ENCODE measurements at places on chromosomes 4 and X.

- no peak for DNase-seq
These were observed 73.9 kb downstream of the APBB2 start for GRCh38 chr4:41140410-41140809.

DNA sequence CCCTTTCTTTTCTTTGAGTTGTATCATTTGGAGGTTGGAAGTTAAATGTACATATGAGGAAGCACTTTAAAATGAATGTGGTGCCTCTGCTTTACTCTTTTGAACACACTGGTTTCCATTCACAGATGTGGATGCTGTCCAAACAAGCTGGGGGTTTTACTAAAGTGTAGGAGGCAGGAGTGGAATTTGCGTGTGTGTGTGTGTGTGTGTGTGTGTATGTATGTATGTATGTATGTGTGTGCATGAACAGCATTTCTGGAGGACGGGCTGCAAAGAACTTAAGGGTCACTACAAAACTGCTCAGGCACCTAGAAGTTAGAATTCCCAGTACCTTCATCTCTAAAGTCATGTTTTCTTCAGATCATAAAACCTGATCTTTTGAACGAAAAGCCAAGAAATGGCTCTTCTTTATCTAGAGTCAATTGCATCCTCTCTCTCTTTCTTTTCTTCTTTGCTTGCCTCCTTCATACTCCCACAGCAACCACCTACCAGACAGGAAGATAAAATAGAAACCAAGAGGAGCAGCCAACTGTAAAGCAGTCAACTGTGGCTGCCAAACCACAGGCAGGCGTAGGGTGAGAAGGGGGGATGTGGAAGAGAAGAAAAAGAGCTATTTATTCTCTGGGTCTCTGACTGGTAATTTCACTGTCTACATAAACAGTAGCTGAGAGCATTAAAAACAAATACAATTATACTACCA lies 177.0 kb upstream of the RASGEF1B start:
- DNase-seq, result no peak

- no peak for DNase-seq
These were observed 196.2 kb downstream of the SNCA start for GRCh38 chr4:89640620-89641366.

DNA sequence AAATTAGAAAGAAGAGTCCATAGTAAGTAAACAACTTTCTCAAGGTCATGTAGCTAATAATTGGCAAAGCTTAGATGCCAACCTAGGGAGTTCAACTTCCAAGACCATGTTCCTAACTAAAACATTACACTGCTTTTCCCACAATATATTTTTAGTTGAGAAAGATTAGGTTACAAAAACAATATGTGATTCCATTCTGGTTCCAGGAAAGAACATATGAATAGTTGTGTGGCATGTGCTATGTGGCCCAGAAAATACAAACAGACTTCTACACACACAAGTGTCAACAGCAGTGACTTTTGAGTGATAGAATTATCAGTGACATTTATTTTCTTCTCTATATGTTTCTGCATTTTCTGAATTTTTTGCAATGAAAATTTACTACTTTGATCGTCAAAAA lies 62.7 kb upstream of the EDNRA start:
- no peak for DNase-seq

DNA sequence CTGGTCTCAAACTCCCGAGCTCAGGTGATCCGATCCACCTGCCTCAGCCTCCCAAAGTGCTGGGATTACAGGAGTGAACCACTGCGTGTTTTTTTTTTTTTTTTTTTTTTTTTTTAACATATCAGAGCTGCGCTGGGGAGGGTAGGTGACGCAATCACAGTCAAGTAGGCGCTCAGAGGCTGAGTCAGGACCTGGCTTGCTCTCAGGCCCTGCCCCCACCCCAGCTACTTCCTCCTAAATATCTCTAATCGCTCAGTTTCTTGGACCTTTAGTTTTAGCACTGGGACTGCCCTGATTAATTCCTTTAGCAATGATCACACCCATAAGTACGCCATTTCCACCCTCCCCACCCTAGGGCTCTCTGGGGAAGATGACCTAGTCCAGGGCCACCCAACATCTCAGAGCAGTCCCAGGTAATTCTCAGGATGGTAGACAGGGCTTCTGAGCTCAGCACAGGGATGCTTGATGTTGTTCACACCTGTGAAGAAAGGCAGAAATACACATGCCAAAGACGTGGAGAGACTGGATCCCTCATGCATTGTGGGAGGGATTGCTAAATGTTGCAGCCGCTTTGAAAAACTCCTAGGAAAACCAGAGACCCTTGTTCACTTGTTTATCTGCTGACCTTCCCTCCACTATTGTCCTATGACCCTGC lies 50.2 kb downstream of the DDX3X start:
- DNase-seq, result no peak

GRCh38 chr4:125626946-125627345 lies 312.2 kb downstream of the FAT4 start:
- DNase-seq, result no peak

DNA sequence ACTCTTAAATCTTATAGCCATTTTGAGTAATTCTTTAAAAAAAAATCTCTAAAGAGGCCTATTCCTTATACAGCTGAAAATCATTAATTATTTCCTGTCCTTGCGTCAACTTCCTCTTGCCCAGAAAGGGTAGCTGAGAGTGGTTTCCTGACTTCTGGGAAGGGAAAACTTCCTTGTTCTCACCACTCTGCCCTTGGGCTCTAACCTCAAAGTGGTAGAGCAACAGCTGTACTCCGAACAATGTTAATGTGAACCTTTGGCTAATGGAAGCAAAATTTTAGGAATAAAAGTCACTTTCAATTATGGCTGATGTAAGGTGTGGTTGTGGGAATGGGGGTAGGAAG lies 15.3 kb downstream of the KLHL2 start:
- DNase-seq, result no peak

DNA sequence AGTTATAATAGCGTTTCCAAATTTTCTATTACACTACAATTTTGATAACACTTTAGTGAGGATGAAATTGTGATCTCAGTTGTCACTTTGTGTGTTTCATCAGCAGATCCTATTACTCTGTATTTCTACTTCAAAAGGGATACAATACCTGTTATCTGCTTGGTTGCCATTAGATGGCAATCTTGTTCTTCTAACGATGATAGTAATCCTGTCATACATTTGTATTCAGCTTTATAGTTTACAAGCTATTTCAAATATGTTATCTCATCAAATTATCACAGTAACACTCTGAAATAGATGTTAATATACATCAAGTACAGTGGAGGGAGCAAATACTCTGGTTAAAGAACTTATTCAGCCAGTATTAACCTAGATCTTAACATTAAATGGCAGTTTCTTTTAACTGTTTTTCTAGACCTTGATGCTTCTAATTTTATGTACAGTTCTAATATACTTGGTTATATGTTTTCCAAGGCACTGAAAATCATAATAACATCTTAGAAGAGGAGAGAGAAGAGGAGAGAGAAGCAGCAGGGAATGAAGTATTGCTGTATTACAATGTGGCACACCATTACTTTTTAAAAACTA lies 292.0 kb downstream of the CCSER1 start:
- no peak for DNase-seq

GRCh38 chr4:70062000-70062399 lies 11.8 kb downstream of the HTN1 start:
- DNase-seq, result no peak

DNA sequence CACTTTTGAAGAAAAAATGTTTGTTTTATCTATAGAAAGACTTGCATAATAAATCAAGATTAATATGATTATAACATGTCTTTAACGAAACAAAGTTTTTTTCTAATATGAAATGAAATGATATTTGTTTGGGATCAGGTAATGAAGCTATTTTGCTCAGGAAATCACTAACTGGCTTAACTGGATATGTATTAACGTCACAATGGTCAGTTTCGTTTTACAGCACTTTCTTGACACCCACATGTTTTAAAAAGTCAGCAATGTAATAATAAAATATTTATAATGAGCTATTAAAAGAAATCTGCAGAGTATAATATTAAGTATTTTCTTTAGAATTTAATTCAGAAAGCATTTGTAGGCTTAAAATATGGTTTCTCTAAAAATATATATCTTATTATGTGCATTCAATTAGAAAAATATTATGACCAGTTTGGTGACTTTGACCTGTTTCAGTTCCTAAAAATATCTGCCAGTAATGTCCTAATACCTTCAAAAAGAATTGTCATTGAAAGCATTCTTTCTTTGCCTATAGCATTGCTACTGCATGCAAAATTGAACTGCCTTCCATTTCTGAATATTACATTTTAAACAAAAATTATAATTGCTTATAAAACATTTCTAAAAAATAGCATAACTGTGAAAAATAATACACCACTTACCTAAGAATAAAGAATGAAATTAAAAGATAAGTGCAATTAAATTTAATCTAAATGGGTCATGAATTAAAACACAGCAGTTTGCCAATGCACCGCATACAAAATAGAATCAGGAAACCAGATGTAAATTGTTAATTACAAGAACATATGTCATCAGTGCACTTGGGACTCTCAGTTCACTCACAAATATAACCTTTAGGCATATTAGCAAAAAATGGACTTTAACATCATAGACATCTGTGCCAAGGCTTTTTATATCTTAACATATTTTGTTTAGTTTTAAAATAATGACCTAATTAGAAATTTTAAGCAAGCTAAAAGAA lies 31.6 kb downstream of the TIGD2 start:
- no peak for DNase-seq

DNA sequence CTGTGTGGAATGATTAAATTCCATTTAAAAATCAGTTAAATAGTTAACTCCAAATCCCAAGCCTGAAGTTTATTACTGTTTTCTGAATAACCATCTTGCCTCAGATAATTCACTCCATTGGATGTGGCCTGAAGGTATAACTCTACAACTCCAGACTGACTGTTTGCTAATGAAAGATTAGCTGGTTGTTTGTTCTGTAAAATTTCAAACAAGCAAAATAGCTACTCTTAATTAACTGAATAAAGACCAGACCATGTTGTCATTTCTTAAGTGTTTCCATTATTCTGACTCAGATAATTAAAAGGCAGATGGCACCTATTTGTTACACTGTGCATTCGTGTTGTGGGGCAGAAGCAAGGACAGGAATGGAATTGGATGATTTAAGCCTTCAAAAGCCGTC lies 78.5 kb upstream of the DDIT4L start:
- DNase-seq, result no peak

GRCh38 chr4:65392488-65392887 lies 277.8 kb downstream of the EPHA5 start:
- no peak for DNase-seq

DNA sequence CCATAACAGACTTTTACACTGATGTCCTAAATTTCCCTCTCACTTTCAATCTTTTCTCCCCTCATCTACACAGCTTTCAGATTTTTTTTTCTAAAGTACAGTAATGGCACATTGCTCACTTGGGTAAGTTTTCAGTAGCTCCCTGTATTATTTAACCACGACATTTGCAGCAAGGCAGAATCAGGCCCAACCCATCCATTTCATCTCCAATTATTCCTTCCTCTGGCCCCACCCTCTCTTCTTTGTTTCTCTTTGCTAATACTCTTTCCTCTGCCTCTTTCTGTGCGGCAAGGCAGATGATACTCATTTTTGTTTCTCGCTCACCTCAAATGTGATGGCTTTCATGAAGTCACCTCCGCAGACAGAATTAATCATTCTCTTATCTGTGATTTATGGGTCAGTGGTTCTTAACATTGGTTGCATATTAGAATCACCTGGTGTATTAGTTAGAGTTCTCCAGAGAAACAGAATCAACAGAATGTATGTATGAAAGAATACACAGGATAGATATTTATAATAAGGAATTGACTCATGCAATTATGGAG lies 43.4 kb upstream of the GATB start:
- no peak for DNase-seq

- DNase-seq, result no peak
These were observed 230.4 kb downstream of the DTHD1 start for GRCh38 chr4:36511785-36512184.

All from T1000 (cell line).